Hematopoietic multipotent progenitor cell (in vitro differentiated cells): ENCODE measurements at places on chromosomes 6 and 20.

DNA sequence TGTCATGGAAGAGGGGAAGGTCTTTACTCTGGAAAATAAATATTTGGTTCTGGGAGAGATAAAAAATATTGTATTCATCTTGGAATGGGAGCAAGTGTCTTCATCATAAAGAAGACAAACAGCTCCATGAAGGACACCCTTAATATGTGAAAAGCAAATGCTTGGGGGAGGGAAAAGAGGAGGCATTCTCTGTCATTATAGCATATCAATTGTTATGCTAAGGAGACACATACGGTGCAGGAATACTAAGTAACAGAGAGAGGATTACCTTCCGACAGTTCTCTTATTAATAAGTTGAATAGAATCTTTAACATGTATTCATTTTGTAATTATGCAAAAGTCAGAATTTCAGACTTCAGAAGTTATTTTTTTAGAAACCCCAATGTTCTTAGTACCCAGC is 634.4 kb downstream of the UTRN start:
- DNase-seq, result no peak

GRCh38 chr20:50624351-50625016 is 66.9 kb downstream of the RIPOR3 start:
- DNase-seq, result no peak

DNA sequence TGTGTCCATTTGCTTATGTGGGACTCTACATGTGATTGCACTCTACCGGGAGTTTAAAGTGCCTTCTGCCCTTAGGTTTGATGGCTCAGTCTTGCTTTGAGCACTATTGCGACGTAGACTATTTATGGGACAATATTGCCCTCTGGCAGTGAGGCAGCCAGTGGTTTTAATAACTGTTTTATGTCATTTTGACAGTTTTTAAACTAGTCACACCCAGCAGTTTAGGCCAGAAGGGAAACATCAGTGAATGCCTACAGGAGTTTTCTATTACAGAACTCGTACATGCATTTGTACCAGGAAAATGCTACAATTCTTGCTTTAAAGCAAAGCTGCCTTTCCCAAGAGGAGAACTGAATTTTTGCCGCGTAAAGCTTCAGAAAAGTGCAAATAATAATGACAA is 813.7 kb downstream of the KIF16B start:
- no peak for DNase-seq

DNA sequence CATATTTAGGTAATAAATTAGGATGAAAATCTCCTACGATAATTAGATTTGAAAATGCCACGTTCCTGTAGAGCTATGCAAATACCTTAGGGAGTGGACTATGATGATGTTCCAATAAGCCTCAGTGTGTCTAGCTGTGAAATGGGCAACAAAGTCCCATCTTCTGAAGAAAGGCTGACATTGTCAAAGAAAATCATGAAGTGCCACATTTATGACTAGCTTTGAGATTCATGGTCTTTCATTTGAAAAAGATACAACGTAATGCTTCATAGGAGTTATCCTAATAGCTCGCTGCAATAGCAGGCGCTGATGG is 23.8 kb upstream of the BCAS1 start:
- DNase-seq, result no peak

DNA sequence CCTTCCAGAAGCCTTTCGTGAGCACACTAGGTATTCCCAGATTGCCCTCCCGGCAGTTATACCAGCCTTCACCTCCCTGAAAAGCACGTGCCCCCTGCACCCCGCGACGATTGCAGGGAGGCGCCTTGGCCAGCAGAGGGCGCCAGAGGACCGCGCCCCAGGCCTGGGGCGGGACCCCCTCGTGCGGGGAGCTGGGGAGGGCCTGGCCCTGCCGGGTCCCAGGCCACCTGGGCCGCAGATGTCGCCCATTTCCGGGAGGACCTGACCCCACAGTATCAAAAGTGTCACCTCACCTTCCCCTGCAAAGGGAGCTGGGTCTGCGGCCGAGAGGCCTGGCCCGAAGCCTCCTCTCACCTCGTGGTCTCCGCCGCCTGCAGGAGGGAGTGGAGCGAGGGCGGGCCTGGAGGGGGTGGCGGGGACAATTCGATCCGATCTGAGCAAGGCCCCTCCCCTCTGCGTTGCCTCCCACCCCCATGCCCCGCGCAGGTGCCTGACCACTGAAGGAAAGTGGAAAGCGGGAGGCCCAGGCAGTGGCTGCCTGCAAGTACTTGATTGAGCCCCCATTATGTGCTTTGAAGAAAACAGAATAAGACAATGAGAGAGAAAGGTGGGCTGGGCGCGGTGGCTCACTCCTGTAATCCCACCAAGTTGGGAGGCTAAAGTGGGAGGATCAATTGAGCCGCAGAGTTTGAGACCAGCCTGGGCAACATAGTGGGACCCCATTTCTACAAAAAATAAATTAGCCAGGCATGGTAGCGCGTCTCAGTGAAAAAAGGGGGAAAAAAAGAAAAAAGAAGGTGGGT is 3.5 kb upstream of the SNAI1 start:
- DNase-seq, result peak; percentile 70
